ENCODE measurements at places on chromosomes 2 and 18.

- DNase-seq = no peak
Observed at GRCh38 chr2:205670292-205670691, 12.0 kb upstream of the NRP2 start.

GRCh38 chr2:101330253-101330933 is 21.9 kb upstream of the RNF149 start:
- peak; percentile 35 for DNase-seq

DNA sequence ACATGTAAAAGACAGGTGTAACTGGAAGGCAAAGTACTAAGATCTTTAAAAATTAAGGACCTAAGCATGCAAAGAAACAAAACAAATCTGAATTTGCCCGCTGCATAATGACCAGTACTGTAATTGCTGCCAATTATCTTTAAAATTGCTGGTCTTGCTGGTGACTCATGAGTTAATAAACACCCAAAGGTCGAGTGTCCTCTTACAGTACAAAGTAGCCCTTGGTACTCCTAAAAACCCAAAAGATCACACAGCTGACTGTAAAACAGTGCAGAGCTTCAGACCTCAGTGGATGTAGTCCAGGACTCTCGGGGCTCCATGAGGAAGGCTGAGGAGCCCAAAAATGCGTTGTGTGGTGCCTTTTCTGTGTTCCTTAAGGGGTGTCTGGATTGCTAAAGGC is 308.7 kb downstream of the CNTNAP5 start:
- DNase-seq = no peak

- no peak for DNase-seq
Observed at GRCh38 chr18:24086082-24086481, 52.8 kb upstream of the CABYR start.

GRCh38 chr2:102116630-102117471 is 25.7 kb upstream of the IL1R1 start:
- DNase-seq = peak; percentile 62

DNA sequence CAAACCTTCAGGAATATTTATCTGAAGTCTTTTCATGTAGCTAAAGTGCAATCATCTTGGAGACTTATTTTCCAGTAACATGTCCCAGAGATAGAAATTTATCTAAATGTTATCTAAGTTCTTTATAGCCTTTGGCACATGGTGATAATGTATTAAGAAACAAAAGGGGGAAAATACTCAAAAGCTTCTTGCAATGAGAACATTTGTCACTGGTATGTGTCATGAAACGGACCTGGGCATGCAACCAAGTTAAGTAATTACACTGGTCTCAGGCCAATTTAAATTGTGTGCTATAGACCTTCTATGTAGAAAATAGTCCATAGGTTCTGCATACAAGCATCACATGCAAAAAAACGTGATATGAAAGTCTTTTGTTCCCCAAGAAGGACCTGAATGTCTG is 136.2 kb downstream of the SLC8A1 start:
- peak; percentile 74 for DNase-seq

DNA sequence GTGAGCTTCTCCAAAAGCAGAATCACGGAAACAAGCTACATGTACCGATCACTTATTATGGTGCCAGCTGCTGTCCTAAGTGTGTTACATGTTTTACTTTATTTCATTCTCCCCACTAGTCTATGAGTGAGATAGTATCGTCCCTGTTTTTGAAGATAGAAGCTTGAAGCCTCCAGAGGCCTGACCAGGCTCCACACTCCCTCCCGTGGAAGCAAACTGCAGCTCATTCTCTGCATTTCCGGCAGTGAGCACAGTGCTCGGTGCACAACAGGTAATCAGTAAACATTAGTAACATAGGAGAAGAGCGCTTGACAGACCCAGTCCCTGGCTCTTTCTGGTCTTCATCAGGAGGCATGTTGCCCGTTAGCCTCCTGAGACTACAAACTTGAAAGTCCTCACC is 72.9 kb downstream of the ZBTB7C start:
- peak; percentile 8 for DNase-seq

DNA sequence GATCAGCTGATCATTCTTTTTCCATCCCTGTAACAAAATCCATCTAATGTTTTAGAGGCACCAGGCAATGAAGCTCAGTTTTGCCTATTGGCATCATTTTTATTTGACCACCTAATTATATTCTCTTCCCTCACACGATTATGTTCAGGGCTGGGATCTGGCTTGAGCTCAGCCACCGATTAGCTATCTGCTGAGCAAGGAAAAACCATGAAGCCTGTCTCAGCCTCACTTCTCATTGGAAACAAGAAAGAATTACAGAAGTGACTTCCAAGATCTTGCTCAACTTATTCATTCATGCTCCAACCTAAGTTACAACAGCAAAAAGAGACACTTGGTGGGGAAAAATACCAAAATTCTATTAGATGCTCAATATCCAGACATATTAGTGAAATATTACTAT is 139.0 kb upstream of the SH3BP4 start:
- DNase-seq = no peak

DNA sequence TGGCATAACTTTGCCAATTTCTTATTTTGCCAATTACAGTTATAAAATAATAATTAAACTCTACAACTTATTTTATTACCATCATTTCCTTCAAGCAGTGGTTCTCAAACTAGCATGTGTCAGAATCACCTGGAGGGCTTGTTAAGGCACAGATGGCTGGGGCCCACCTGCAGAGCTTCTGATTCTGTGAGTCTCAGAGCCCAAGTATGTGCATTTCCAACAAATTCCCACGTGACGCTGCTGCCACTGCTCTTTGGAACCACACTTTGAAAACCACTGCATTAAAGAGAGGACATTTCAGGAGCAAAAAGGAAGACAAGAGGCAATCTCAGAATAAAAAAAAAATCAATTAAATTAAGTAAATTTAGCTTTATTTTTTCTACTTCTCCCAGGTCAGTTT is 94.0 kb upstream of the HNRNPA3 start:
- no peak for DNase-seq

DNA sequence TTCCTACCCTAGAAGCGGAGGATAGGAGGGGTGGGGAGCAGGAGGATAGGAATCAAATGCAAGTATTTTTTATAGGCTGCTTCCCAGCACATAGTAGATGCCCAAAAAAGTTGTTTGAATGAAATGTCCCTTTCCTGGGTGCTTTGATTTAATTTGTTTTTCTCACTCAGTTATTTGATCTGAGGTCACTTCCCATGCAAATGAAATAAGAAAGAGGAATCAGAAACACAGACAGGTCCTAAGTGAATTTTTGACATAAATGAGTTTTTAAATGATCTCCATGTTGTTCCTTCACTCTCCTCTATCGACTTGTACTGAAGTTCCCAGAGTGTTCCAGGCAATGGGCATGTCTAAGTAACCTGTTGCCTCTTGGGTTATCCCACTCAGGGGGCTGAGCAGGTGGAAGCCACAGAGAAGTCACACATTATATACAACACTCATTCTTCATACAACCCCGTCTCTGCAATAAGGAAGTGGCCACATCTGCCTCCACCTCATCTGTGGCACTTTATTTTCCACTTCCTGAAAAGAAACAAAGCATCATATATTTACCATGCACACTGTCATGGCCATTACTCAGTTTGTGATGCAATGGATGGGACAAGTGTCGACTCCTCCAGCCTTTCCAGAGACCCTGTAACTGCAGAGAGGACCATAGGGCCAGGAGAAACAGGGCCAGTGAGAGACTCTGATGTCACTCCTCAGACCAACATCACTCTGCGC is 81.9 kb upstream of the ZNF397 start:
- no peak for DNase-seq

GRCh38 chr18:48541026-48541746 is 2.4 kb downstream of the CTIF start:
- peak; percentile 76 for DNase-seq

DNA sequence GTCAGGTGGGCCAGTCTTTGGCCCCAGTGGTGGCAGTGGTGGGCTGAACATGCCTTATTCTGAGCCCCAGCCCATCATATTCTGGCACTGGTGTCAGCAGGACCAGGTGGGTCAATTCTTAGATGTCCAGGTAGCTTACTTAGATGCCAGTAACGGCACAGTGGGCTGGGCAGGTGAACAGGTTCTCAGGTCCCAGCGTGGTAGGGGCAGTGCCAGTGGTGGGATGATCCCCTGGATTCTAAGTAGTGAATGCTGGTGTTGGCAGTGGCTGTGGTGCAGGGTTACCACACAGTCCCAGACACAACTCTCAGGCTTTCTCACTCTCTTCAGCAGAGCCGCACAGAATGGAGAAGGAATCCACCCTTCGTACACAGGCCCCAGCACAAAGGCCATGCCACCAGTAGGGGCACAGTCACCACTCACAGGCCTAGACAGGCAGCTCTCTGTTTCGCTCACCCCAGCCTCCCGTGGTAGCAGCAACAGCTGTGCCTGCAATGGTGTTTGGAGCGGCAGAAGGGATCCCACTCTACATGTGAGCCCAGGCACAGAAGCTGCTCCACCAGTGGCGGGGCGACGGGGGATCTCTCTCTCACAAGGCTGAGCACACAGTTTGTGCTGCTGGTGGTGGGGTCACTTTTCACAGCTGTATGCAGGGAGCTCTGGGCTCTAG is 97.3 kb downstream of the ANKRD12 start:
- DNase-seq = no peak

- DNase-seq = peak; percentile 81
Observed at GRCh38 chr2:233418761-233419546, 64.7 kb downstream of the DGKD start.
